ENCODE measurements at places on chromosomes 2 and 18.
A peak's percentile ranks its signal among the peaks of the same experiment; 100 is the strongest.

GRCh38 chr18:61742565-61743429, 150.0 kb downstream of the RNF152 start:
- no peak for DNase-seq

DNA sequence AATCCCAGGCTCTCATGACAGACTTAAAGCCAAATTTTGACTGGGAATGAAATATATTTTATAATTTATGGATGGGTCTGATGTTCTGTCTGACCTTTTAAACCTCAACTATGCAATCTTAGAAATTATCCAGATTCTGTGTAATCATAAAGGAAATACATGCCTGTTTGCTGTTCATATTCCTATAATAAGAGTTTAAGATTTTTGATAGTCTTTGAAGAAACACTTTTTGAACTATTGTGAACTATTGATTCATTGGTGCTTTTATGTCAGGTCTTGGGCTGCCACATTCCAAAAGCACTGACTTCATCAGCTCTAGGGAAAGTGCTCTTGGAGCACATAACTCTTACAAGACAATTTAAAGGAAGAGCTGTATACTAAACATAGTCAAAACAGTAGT, 64.2 kb downstream of the CCDC150 start:
- DNase-seq, result peak; percentile 68

GRCh38 chr2:228798458-228799207, 472.5 kb downstream of the PID1 start:
- DNase-seq, result peak; percentile 38

GRCh38 chr2:25567406-25567805, 106.0 kb downstream of the DTNB start:
- peak; percentile 57 for DNase-seq

DNA sequence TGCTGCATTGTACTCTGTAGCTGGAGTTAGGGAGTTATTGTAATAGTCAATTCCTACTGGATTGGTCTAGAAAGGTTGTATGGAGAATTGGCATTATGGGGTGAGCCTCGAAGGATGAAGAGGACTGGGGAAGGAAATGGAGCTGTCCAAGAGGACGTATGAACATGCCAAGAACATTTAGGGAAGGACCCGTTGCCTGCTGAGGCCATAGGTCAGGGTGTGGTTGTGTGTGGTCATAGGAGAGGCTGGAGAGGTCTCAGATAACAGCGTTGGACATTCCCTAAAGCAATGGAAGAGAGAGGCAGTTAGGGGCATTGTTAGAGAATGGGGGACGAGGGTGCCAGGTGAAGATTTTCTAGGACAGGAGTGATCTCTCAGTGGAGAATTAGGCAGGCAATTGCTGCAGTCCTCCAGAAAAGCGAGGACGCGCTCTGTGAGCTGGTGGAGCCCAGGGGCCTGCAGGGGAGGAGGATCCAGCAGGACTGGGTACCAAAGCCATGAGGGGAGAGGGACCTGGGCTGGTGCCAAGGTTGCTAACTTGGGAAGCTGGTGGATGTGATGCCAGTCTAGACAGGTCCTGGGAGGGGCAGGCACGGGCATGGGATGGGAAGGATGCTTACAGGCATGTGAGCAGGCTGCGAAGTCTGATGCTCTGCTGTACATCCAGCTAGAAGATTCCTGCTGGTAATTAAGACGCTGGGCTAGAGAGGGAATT, 9.4 kb upstream of the PSD4 start:
- no peak for DNase-seq

GRCh38 chr2:240376739-240377138, 58.7 kb upstream of the GPC1 start:
- no peak for DNase-seq
